NCI-H1092 (cell line): ENCODE measurements at places on chromosomes 5 and 9.

DNA sequence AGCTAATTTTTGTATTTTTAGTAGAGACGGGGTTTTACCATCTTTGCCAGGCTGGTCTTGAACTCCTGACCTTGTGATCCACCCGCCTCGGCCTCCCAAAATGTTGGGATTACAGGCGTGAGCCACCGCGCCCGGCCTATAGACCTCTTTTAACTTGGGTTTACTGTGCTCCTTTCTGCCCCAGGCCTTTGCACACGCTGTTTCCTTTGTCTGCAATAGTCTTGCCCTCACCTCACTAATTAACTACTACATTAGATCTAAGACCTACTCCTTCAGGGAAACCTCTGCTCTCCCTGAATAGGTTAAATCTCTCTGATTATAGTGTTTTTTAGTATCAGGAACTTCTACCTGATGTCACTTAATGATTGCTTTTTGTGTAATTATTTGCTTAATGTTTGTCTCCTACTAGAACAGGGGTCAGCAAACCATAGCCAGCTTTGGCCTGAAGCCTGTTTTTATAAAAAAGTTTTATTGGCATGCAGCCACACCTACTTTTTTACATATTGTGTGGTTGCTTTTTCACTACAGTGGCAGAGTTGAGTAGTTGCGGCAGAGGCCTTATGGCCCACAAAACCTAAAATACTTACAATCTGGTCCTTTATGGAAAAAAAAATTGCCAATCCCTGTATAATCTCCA, 31.2 kb upstream of the TLE1 start:
- DNase-seq, result no peak

DNA sequence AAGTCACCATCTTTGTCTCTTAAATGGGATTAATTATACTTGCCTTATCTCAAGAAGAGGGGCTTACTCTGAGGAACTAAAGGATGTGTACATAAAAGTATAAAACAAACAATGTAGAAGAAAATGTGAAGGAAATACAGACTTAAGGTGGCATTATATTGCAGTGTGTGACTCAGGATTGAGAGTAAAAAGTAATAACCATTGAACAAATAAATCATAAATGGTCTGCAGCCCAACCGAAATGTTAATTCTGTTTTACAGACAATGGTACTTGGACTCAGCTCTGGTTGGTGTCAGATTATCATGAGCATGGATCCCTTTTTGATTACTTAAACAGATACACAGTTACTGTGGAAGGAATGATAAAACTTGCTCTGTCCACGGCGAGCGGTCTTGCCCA, 37.4 kb downstream of the TGFBR1 start:
- DNase-seq, result no peak

DNA sequence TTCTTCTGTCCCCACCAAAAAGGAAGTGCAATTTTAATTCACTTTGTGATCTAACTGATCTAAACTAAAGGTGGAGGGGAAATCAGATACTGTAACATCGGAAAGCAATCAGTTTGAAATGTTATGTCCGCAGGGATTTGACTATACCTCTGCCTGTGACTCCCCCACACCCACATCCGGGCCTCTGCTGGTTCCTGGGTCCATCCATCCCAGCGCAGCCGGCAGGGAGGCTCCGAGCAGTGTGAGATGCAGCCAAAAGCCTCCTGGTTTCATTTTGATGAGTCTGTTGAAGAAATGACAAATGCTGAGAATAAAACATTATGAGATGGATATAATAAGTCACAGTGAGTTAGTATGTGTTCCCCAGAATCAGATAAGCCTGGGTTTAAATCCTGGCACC, 8.6 kb downstream of the FSTL4 start:
- DNase-seq, result no peak

DNA sequence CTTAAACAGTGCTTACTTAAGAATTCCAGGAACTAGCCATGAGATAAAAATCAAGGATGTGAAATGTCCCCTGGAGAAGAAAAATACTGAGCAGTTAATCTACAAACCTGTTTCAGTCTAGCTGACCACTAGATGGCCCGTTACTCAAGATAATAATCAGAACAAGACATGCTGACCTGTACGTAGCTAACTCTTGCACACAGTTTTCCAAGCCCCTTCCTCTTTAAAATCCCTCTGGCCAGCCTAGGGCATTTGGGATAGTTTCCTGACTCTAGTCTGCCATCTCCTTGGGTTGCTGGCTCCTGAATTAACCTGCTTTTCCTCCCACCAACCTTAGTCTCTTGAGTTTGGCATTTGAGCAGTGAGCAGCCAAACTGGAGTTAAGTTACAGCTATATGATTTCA, 59.2 kb upstream of the TRAF1 start:
- no peak for DNase-seq

DNA sequence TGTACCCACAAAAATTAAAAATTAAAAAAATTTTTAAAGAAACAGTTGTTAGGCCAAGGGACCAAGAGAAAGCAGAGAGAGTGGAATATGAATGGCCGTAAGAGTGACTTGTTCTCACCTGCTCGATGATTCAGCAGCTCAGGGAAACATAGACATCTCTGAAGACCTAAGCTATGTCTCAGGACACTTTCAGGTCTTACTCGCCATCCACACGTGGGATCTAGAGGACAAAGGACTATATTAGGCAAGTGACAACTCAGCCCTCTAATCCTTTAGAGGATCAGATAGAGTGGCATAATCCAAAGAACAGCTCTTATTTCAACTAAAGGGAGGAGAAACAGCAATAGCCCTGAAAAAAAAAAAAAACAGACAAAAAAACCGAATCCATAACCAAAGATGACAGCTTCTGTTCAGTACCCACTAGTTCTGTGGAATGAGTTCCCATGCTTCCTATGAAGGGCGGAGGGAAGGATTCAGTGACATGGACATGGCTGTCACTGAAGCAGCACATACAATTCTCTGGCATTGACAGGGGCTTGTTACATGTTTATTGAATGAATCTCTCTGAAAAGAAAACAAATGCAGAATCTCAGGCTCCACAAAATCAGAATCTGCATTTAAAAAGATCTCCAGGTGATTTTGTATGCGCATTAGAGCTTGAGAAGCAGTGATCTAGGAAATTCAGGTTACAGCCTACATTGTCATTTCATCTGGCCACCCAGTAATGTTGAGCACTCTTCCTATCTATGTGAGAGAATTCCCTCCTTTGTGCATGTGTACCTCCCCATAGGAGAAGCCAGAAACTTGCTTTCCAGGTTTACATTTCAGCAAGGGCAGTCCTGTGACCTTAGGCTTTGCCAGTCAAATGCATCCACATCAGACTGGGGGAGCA, 96.0 kb downstream of the KIAA1958 start:
- no peak for DNase-seq

DNA sequence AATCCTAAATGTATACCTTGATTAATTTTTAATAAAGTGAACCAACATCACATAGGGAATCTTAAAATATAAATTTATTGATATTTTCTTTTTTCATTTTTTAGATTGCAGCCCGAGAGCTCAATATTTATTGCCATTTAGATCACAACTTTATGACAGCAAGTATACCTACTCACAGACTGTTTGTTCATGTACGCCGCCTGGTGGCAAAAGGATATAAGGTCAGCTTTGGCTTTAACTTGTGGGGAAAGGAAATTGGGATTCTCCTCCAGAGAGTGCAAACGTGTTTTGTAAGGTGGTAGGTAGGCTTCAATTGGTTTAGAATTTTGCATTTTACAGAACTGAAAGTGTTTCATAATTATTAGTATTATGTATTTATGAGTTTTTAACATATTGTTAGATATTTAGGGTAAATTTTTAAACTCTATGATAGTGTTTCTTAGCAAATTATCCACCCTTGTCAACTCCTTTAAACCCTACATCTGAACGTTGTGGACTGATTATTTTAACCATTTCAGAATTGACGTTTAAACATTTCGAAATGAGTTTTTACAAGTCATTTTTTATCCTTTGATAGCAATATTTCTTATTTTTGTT, 17.5 kb upstream of the DHFR start:
- DNase-seq, result no peak

GRCh38 chr9:95055851-95056551, 261.5 kb downstream of the FANCC start:
- peak; percentile 66 for DNase-seq

DNA sequence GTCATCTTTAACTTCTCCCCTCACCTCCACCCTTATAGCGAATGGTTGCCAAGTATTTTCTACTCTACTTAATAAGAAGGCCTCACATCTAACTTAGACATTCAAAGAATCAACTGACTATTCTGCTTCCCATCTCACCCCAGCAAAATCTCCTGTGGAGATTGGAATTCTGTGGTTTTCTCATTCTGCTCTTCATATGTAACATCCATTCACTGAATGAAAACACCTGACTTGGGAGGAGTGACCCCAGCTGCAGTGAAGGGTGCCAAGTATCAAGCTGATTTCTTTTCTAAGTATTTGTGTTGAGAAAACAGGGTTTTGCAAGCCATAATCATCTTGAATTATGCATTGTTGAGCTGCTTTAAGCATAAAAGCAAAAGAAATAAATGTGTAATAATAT, 42.5 kb upstream of the TAF1L start:
- no peak for DNase-seq

DNA sequence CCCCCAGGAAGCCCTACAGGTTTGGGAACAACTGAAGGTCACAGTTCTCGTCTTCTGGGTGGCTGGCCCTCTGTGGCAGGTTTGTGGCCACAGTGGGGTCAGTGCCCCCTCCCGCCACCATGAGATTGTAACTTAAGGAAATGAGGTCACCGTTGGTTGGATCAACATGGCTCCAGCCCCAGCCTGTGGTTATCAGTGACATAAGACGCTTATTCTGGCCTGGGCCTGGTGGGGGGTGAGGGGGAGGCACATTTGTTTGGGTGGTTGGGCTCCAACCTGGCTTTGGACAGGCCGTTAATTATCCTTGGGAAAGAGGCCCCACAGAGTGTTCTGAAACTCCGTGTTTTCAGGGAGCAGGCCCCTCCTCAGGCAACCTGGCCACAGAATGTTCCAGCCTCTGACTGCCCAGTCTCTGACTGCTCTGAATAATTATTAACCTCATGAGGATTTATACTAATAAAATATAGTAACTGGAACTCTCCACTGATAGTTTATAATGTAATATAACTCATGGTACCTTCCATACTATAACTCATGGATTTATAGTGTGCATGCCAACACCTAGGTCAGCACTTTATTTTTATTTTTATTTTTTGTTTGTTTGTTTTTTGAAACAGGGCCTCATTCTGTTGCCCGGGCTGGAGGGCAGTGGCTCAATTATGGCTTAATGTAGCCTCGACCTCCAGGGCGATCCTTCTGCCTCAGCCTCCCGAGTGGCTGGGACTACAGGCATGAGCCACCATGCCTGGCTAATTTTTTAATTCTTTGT, 58.0 kb upstream of the RPL26L1 start:
- no peak for DNase-seq

DNA sequence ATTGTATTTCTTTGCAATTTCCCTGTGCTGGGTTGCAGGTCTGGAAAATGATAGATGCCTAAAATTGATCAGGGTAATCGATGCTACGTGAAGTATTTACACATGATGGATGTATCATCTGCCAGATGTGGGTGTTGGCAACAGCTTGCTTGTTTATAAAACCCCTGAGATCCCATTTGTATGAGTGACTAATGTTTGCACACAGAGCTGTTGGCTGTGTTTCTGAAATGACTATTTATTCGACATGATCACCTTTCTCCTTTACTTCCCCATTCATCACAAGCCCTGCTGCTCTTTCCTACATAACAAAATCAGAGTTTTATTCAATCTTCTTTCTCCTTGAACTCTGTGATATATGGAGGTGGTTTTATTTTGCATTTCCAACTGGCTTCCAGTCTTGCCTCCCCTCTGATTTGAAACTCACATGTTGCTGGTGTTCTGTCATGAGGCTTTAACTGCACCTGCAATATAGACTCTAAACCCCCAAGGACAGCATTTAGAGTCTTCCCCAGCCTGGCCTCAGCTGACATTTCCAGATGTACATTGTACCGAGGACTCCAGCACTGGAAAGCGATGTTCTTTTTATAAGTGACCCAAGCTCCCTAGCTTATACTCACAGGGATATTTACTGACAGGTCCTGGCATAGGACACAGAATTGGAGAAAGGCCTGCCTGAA, 50.7 kb upstream of the SHB start:
- DNase-seq, result peak; percentile 27

DNA sequence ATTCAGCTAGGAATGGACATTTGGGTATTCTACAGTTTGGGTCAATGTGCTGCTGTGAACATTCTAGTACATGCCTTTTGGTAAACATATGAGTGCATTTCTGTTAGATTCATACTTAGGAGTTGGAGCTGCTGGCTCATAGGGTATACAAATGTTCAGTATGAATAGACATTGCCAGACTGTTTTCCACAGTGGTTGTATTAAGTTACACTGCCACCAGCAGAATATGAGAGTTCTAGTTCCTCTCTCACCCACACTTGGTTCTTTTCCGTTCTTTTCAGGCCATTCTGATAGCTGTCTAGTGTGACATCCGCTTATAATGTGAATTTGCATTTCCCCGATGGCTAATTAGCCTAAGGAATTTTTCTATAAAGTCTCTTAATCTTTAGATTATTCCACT, 25.0 kb downstream of the STOM start:
- no peak for DNase-seq

DNA sequence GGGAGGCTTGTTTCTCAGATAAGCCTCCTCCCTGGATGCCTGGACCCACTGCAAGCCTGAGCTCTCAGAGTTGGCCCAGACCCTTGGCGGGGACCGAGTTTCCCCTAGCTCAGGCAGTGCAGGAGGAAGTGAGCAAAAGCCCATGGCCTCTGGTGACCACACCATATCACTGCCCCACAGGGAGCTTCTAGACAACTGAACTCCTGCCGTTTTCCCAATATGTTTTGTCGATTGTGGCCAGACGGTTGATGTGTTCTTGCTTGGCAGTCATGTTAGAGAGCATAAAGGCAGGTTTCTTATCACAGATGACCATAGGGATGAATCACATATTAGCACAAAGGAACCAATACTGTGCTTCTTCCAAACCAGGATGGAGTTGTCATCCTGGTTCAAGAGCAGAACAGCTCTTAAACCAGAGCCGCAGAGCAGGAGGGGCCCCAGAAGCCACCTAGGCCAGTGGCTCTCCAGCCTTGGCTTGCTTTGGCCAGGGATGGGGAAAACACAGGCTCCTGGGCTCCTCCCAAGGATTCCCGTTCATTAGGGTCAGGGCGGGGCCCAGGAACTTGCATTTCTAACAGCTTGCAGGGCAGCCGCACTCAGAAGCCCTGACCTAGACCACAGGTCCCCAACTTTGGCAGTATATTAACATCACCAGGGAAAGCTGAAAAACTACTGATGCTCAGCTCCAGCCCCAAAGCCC, 113.1 kb upstream of the TBC1D2 start:
- no peak for DNase-seq

DNA sequence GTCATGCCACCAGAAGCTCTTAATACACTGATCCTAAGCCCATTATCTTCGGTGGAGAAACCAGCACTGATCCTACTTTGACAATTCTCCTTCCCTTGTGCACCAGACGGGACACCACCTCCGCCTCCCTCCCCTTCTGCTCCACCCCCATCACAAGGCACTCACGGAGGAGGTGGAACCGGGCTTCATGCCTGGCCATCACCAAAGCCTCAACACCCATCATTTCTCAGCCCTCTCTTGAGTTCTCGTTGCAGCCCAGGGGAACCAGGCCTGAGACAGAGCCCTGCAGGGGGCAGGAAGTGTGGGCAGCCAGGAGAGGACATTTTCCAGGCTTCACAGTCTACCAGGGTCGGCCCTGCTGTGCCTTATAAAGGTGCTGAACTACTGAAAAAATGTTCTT, 160.5 kb downstream of the GOLPH3 start:
- DNase-seq, result no peak

GRCh38 chr9:126844085-126844484, 16.4 kb upstream of the ZBTB34 start:
- DNase-seq, result no peak

GRCh38 chr9:8486095-8486494, 686.5 kb upstream of the DMAC1 start:
- peak; percentile 45 for DNase-seq
